ENCODE measurements at places on chromosomes 2 and 18.

- no peak for DNase-seq
Measured at GRCh38 chr18:12408247-12408869, 629 bp downstream of the PRELID3A start.

DNA sequence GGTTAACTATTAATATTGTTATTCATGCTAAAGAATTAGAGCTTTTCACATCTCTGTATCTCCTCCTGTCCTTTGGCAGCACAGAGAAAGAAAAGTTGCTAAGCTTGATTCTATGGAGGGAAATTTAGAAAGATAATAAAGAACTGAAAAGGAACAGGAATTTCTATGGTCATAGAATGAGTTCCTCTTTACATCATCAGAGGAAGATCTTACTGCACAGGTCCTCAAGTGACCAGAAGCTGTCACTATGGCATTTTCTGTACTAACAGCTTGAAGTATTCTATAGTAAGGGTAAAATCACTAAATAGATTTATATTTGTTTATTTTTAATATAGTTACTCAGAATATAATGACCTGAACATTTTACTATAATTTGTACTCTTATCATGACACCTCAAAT lies 6.0 kb upstream of the PRKD3 start:
- DNase-seq: no peak

DNA sequence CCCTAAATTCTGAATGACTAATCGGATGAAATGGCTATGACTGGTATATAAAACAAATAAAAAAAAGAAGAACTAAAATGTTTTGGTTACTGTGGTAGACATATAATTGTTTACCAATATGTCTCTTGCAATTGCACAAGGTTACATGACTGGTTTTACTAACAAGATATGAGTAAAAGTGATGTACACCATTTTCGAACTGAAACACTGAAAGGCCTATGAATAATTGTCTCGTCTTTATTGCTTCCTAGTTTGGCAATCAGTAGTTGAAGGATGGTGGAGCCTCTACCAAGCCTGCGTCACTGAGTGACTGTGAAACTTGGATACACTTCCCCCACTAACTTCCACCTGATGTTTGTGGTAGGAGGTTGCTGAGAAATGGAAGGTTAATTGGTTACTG lies 16.5 kb downstream of the CDH19 start:
- no peak for DNase-seq

DNA sequence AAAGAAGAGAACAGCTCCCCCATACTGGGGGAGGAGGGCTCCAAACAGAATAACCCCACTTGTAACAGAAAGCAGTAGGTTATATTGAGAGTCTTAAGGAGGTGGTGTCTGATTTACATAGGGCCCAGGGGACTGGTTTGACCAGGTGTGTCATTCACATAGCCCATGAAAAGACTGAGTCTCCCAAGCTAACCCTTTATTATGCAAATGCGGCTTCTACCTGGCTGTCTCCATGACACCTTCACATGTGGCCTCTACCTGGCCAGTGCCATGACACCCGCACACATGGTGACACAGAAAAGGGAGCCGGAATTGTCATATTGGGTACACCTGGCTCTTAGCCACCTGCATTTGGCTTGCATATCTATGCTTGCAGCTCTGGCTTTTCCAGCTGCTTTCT lies 1057.2 kb upstream of the PIK3C3 start:
- no peak for DNase-seq

DNA sequence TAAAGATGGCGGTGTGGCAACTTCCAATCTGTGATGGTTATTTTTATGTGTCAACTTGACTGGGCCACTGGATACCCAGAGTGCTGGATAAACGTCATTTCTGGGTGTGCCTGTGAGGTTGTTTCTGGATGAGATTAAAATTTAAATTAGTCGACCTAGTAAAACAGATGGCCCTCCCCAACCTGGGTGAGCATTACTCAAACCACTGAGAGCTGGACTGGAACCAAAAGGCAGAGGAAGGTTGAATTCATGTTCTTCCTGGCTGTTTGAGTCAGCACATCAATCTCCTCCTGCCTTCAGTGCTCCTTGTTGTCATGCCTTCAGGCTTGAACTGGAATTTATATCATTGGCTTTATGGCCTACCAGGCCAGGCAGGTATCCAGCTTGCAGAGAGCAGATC lies 190.8 kb upstream of the RGPD4 start:
- DNase-seq: no peak

DNA sequence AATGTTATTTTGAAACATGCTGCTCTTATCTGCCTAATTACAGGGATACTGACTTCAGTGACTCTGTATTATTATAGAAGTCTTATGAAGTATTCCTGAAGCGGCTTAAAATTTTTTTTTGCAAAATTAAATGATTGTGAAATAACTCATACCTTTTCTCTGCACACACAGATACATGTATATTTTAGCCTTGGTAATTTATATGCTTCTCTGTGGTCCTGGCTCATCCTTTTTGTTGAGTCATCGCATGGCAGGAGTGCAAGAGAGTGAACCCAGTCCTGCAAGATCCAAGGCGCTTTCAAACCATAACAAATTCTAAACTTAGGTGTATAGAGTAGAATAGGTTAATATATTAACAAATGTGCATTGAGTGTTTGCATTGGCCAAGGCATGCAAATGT lies 8.6 kb downstream of the CCNT2 start:
- no peak for DNase-seq

DNA sequence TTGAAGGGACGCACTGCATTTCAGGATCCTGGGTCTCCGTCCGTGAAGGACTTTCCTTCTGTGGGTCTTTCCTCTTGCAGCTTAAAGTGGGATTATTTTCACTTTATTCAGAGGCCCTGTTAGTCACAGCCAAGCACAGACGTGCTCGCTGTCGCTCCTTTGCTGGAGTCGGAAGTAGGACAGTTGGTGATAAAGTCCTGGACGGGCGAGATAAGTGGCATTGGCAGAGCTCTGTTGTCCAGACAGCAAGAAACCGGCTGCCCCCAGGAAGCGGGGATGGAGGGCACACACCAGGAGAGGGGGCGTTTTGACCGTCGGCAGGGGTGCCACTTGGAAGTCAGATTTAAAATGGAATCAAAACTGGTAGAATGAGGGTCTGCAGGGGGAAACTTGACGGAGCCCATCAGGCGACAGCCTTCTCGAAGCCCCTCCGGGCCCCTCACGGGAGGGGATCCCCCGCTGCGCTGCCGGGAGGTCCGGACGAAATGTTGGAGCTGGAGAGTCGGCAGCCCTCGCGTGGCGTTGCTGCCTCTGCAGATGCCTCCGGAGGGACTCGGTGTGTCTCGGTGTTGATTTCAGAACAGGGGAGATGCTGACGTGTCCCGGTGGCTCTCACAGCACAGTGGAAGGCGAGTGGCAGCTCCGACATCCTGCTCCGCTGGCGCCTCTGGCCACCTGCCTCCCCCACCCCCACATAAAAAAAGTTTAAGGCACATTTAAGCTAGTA lies 124.2 kb downstream of the NFATC1 start:
- no peak for DNase-seq

DNA sequence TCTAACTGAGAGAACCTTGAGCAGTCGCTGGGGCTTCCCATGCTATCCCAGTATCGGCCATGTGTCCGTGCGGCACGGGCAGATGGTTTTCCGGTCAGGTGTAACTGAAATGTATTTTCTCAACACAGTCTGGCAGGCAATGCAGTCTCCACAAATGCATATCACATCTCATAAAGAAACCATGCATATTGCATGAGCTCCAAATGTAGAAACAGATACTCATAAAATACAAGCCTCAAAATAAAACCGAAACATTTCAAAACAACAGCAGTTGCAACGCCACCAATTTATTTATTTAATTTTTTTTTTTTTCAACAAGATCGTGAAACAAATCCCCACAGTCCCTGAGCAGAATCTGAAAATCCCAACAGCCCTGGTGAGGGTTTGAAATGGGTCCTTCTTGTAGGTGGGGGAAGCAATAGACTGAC lies 299.4 kb downstream of the LPIN1 start:
- DNase-seq: no peak

DNA sequence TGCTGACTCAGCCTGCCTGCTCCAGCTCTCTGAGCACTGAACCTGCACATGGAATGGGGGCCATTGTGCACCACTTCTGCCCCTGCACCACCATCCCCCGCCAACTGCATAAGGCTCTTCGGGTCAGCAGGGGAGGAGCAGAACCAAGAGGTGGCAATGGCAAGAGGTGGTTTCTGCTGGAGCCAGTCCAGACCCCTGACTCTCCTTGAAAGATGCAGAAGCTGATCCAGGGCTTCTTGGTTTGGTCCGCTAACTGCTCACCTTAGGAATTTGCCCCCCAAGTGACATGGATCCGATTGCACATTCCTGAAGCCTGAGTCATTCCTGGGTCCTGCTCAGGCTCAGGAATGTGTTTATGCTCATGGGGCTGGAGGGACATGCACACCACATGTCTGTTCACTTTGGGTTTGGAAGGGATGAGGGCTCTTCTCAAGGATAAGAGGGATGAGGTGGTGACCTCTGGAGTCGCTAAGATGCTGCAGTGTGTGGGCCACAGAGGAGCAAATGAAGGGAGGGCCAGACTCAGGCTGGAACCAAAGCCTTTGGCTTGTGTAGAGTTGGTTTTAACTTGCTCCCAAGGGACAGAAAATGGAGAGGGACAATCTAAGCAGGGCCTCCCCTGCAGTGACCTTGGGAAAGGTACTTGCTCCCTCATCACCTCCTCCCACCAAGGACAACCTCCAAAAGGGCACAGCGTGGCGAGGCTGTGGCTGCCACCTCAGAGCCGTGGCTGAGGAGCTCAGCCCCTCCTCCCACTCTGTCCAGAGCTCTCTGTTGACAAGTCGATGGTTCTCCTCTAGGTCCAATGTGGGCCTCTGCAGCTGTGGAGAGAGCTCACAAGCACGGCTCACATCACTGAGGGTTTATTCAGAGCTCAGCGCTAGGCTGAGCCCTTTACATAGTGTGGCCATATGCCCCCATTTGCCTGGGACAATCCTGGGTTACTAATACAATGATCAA lies 66.2 kb downstream of the HS1BP3 start:
- DNase-seq: no peak

- DNase-seq: no peak
Measured at GRCh38 chr18:28193177-28193778, 16.3 kb upstream of the CDH2 start.

GRCh38 chr2:11012131-11012693 lies 100.5 kb downstream of the KCNF1 start:
- DNase-seq: no peak

DNA sequence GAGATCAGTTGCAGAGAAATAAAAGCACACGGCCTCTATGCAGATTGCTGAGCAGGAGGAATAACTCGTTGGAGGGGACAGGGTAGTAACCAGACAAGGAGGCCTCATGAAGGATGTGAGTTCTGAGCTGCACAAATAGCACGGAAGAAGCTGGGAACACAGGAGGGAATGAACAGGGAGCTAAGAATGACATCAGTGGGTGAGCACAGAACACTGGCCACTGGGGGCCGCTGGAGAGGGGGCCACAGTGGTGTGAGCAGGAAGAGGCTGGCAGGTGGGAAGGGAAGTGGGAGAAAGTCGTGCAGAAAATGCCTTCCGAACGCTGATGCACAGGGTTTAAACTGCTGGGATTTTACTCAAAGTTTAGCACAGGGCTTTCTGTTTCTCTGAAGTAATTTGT lies 61.0 kb downstream of the ZAP70 start:
- no peak for DNase-seq

GRCh38 chr18:56721491-56721890 lies 70.3 kb downstream of the WDR7 start:
- DNase-seq: no peak

DNA sequence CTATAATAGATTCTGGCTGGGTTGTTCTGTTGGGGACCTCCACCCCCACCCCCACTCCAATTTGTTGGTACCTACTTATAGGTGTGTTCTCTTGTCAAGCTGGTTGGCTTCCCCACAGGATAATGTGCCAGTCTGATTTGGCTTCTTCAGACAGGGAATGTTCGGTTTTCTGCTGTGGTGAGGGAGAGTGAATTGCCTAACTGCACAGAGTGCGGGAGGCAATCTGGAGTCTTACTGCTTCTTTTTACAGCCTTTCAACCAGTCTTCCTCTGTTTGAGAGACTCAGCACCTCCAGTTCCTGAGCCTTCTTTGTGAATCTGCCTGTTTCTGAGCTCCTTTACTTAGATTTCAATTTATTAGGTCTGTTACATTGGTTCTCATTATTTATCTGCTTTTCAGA lies 27.4 kb upstream of the SNORC start:
- no peak for DNase-seq

- DNase-seq: no peak
Measured at GRCh38 chr18:44945888-44946401, 265.3 kb downstream of the SETBP1 start.

DNA sequence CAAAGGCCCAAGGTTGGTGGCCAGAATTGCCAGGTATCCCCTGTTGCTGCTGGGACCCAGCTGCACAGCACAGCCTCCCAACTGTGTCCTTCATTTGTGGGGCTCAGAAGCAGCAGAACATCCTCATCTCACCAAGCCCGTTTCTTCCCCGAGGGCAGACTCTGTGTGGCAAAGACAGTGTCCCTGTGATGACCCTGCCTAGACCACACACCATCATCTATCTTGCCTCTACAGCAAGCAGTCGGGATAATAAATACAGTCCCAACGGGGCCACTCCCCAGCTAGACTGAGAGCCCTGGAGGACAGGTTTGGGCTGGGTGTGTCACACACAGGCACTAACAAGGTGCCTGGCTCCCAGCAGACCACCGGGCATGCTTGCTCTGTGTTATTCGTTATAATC lies 93.4 kb downstream of the PTGR3 start:
- no peak for DNase-seq

DNA sequence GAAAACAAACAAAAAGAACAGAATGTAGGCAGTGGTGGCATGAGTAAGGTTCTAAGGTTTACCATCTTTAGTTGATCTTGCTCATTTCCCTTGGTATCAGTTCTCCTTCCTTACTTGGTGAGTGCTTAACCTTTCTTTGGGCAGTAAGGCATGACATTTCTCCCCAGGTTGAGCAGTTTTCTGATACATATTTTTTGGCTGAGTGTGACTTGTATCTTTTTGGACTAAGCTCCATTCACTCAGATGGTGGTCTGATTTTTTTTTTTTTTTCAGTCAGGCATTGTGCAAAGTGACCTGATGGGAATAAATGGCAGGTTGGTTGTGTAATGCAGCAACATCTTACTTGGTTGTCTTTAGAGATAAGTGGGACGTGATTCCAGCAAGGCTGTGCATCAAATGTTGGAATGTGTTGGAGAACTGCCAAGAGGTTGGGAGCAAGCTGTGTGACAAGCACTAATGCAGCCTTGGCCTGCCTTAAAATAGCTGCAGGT lies 15.1 kb downstream of the SPTBN1 start:
- DNase-seq: no peak
